ENCODE measurements at places on chromosomes 1 and 21.

DNA sequence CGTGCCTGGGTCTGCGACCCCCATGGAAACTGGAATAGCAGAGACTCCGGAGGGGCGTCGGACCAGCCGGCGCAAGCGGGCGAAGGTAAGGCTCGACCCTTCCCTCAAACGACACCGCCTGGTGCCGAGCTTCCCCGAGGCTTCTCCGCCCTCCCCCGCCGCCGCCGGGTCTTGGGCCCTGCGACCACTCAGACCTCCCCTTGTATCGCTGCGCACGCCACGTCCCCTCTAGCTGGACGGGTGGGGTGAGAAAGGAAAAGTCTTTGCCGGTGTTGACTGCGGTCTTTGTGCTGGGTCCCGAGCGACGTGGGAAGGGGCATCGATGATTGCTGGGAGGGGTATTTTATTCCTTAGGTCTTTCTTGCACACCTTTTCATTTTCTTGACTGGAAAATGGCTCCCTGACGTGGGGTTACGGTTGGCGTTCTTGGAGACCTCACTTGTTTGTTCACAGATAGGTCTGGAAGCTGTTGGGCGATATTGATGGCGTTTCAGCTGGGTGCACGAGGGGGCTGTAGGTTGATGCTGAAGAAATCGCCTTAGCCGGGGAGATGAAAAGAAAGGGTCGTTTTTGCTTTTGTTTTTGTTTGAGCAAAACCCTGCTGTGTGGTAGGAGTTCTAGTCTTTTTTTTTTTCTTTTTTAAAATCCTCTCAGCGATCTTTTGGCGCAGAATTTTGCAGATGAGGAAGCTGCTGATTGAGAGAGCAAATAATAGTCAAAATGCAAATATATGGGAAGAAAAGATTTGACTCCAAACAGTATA is 776 bp downstream of the KDM1A start:
- peak; percentile 39 for DNase-seq

DNA sequence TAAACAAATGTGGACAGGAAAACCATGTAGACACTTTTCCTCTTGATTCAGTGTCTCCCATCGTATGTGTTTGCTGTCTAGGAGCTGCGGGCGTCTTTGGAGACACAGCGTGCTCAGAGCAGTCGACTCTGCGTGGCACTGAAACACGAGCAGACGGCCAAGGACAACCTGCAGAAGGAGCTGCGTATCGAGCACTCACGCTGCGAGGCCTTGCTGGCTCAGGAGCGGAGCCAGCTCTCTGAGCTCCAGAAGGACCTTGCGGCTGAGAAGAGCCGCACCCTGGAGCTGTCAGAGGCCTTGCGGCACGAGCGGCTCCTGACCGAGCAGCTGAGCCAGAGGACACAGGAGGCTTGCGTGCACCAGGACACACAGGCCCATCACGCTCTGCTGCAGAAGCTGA is 27.2 kb upstream of the DIP2A start:
- no peak for DNase-seq

DNA sequence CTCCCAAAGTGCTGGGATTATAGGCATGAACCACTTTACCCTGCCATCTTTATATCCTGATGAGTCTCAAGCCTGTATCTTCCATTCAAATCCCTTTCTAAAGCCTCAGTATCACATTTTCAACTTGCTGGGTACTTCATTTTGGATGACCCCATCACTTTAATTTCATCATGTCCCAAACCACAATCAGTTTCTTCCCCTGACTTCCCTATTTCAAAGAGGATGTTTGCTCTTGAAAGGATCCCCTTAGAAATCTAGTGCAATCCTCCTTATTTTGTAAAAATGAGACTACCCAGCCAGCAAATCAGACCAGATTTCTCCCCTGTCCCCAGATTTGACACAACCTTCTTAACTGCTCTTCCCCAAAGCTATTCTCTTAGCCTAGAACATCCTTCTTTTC is 7.0 kb upstream of the TRIT1 start:
- DNase-seq: no peak

DNA sequence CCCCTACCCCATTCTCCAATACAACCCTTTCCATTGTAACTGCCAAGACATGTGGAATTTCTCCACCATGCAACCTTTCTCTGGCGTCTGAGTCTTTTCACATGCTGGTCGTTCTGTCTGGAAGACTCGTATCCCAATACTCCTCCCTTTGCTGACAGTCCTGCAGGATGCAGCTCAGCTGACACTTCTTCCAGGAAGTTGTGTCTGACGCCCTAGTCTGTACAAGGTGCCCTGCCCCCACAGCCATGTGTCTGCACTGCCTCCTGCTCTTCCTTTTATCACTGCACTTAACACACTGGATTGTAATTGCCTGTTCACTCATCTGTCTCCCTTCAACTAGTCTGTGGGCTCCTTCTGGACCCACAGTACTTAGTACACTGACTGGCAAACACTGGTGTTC is 188.0 kb downstream of the LMX1A start:
- DNase-seq: no peak

GRCh38 chr1:167482184-167482583 is 36.1 kb downstream of the CD247 start:
- no peak for DNase-seq

DNA sequence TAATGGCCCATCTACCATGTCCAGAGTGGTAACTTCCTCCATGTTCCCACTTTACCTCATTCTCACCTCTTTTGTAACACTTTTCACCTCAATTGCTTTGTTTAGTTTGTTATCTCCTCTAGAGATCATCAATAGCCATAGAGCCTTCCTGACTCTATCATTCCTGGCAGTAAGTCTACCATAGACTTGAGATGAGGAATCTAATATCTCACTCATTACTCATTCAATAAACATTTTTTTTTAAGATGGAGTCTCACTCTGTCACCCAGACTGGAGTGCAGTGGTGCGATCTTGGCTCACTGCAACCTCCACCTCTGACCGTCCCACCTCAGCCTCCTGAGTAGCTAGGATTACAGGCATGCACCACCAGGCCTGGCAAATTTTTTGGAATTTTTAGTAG is 7.1 kb downstream of the NMNAT2 start:
- DNase-seq: no peak

DNA sequence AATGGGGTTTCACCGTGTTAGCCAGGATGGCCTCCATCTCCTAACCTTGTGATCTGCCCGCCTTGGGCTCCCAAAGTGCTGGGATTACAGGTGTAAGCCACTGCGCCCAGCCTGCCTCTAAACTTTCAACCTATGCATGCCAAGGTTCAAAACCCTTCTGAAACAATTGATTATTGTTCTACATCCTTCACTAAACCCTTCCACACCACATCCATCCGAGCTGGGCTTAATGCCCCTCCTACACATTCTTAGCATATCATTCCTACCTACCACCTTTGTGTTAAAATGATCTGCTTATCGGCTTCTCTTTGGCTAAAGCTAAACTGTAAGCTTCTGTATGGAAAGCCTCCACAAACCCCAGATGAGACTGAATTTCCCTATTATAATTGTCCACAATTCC is 40.8 kb upstream of the DOCK7 start:
- no peak for DNase-seq

- no peak for DNase-seq
Measured at GRCh38 chr1:25355841-25356395, 17.8 kb downstream of the TMEM50A start.

DNA sequence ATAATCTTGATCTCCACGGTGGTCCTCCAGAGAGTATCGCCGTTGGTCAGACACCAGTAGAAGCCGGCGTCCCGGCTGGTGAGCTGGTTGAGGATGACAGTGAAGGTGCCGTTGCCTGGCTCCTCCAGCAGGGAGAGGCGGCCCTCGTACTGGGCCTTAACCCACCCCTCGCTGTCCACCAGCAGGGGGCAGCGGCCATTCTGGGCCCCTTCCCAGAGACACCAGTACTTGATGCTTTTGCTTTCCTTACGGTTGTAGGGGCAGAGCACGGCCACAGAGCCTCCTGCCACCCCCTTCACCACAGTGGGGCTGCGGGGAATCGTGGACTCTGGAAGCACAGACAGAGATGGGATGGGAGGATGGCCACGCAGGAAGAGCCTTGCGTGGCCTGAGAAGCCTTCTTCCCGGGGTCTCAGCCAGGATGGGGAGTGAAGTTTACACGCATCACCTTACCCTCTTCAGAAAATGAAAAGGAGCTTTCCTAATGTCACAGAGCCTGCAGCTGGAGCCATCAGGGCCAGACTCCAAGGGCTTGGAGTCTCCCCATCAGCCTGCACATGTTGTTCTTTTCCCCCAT is 10.7 kb downstream of the PIGR start:
- DNase-seq: peak; percentile 24

- no peak for DNase-seq
Measured at GRCh38 chr1:207331354-207332313, 10.2 kb downstream of the CD55 start.

DNA sequence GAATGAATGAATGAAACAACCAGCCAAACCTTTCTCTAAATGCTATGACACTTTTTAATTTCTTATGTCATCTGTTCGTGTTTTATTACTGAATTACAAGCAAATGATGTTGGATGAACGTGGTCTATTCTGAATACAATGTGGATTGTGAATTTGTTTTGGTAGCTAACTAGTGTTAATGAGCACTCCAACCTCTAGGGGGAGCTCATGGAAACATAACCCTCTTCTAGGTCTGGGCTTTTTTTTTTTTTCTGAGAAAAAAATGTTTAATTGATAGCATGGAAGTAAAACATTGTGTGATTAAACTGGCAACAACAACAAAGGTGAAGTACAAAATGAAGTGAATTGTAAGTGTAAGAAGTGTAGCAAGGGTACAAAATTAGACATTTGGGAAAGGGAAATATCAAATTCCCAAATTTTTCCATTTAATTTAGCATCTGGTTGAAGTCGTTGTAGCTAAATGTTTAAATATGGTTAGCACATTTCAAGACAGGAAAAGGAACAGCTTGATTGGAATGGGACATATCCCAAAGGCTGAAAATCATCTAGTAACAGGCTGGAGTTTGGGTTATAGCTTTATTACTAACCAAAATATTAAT is 42.6 kb upstream of the PTGS2 start:
- peak; percentile 1 for DNase-seq

DNA sequence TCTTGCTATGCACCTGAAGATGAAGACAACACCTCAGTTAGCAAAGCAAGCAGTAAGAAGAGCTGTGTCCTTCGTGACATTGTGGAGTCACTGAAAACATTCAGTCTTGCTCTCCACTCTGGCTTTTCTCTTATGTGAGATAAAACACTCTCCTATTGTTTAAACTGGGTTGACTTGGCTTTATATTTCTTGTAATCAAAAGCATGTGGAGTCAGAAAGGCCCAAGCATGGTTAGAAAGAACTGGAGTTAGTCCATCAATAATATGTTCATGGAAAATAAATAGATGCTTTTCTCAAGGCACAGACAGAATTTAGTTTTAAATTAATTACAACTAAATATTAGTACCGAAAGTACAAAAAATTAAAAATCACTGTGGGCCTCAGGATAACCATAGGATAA is 61.7 kb downstream of the UBE2U start:
- DNase-seq: no peak

- no peak for DNase-seq
Measured at GRCh38 chr1:152188673-152189591, 29.9 kb upstream of the RPTN start.

DNA sequence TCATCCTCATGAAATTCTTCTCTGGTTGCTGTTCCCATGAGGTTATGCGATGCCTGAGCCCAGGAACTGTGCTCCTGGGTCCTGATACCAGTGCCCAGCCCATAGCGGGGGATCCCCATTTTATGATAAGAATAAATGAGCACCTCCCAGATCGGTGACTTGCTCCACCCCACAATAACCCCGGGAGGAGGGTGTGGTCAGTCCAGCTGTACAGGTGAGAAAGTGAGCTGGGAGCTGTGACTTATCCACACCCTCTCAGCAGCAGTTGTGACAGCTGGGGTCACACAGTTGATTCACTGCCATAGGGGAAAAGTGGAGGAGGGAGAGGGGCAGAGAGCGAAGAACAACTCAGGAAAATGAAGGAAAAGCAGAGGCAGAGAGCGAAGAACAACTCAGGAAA is 33.4 kb downstream of the OR2G3 start:
- DNase-seq: no peak

DNA sequence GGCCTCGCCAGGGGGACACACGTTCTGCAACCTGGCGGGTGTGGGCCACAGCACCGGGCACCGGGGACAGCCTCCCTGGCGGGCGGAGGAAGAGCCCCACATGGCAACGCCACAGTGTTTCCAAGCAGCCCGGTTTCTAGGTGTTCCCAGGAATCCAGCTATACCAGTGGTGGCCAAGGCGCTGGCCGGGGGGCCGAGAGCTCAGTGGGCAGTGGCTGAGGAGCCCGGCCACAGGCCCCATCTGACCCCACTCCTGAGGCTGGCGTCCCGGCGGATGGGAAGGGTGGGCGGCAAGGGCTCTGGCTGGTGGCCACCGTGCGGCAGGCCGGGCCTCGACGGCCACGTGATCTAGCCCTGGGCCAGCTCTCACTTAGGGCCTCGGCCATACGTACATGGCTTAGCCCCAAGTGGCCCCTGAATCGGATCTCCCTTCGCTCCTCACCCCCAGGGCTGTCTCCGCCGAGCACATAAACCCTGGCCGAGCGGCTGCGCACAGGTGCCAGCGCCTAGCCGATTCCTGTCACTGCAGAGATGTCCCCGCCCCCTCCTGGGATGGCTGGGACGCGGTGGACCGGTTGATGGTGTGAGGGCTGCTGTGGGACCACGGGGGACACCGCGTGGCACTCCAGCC is 68.7 kb downstream of the MORN1 start:
- no peak for DNase-seq

DNA sequence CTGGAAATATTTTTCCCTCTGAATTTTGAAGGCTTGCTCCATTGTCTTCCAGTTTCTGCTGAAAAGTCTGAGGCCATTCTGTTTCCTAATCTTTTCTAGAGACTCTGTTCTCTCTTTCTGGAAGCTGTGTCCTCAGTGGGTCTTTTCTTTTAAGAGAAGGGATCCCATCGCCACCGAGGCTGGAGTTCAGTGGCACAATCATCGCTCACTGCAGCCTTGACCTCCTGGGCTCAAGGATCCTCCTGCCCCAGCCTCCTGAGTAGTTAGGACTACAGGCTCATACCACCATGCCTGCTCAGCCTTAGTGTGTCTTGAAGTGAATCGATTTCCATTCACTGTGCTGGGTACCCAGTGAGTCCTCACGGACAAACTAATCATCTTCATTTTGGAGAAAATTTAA is 9.6 kb upstream of the LRP8 start:
- DNase-seq: no peak

GRCh38 chr1:85047144-85047471 is 1.2 kb downstream of the MCOLN3 start:
- no peak for DNase-seq

DNA sequence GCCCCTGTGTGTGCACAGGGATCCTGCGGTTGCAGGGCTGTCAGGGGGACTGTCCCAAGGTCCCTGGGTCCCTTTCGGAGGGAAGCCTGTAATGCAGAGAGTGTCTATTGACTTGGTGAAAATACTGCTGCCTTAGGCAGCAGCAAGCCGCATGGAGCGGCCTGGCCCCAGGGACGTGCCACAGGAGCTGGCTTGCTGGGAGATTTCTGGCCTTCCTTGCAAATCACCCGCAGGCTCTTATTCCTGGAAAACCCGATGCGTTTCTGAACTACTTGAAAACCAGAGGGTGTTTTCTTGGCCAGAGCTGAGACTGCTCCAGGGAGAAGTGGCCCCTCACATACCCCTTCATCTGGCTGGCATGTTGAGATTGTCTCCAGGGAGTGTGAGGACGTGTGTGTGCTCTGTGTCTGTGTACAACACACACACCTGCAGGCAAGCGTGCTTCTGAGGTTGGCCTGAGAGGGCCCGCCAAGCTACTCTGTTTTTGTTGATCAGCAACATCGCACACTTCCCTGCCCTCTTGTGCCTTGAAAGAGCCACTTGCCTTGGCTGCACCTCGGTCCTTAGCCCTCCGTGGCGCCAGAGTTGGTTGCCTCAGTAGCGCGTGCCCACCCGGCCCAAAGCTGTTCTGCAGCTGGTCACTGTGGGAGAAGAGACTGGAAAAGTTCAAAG is 10.5 kb downstream of the PRDM16 start:
- DNase-seq: no peak

Data from NCI-H146 (cell line).